ENCODE measurements at places on chromosomes 6 and 20. TPM values are rescaled to one million over a fixed set of nuclear protein-coding genes. Genes with fewer than 3 reads are reported as not detected.

RBBP8NL gene
- not detected for total RNA-seq

ADRM1 gene
- total RNA-seq, result 138 TPM

DNA sequence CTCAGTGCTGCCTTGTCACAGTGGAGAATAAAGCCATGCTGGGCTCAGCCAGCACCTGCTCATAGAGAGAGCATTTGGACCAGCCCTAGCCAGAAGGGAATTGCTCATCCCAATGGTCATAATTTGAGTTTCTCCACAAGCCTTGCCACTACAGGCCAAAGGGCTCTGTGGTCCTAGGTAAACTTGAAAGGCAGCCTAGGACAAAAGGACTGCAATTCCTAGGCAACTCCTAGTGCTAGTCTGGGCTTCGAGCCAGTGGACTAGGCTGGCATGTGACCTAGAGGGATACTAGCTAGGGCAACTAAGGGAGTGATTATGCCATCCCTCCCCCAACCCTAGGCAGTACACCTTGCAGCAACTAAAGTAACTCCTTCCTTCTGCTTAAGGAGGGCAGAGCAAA is 516.2 kb downstream of the BCKDHB start:
- no peak for DNase-seq

- no peak for DNase-seq
Measured at GRCh38 chr20:44296011-44296410, 15.0 kb downstream of the FITM2 start.

DNA sequence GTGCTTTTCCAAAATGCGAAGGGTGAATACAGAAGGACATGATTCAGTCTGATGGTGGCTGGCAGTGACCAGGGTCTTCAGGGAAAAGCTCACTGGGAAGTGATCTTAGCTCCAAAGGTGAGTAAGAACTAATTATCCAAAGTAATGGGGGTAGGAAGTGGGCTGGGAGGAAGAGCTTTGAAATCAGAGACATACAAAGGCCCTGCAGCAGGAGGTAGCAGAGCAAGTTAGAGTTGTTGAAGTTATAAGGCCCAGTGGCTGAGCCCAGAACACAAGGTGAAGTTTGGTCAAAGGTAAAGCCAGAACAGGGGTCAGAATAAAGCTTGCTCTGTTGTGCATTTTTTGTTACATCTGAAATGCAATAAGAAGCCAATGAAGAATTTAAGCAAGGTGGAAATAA is 81.2 kb downstream of the PLCB1 start:
- no peak for DNase-seq

MARCKS gene
- total RNA-seq, result 263 TPM

- no peak for DNase-seq
Measured at GRCh38 chr6:36844232-36845170, 5.3 kb upstream of the CPNE5 start.

RIPOR3 gene
- 29.3 TPM for total RNA-seq

GRCh38 chr20:40787941-40788340 is 98.9 kb upstream of the MAFB start:
- no peak for DNase-seq

BEND6 gene
- total RNA-seq, result 13.4 TPM

DNA sequence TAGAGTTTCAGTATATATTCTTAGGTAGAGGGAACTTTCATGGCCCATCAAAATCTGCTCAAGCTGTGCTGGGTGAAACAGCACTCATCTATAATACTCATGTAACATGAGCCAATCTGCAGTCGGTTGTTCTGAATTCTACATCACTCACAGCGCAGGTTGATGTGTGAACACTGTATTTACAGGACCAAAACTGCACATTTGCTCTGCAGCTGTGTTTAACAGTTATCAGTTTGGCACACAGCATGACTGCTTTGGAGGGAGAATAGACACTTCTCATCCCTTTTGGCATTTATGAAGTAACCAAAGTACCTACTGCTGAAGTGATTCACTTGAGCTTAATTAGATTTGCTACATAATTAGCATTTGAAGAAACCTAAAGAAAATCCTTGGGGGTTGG is 225.1 kb downstream of the BCKDHB start:
- DNase-seq, result no peak

DNA sequence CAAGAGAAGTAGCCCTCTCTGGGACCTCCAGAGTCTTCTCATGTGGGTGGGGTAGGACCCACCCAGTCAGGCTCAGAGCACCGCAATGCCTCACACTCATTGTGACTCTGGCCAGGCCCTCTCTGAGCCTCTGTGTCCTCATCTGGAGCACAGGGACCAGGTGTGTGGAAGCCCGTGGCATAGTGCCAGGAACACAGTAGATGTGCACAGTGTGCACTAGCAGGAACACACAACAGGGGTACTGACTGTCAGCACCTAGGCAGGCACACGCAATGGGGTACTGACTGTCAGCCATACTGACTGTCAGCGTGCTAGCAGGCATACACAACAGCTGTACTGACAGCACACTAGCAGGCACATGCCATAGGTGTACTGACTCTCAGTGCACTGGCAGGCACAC is 2.0 kb upstream of the STMN3 start:
- DNase-seq, result no peak

ENPP5 gene
- total RNA-seq, result 0.43 TPM

PNISR gene
- total RNA-seq, result 44.8 TPM

GRCh38 chr20:39117491-39117890 is 155.3 kb downstream of the DHX35 start:
- DNase-seq, result peak; percentile 10

- peak; percentile 7 for DNase-seq
Measured at GRCh38 chr6:20312606-20313005, 89.1 kb upstream of the E2F3 start.

FUT9 gene
- not detected for total RNA-seq

- no peak for DNase-seq
Measured at GRCh38 chr20:5261763-5262162, 55.0 kb downstream of the PROKR2 start.

PANK2 gene
- total RNA-seq, result 64.8 TPM

DNA sequence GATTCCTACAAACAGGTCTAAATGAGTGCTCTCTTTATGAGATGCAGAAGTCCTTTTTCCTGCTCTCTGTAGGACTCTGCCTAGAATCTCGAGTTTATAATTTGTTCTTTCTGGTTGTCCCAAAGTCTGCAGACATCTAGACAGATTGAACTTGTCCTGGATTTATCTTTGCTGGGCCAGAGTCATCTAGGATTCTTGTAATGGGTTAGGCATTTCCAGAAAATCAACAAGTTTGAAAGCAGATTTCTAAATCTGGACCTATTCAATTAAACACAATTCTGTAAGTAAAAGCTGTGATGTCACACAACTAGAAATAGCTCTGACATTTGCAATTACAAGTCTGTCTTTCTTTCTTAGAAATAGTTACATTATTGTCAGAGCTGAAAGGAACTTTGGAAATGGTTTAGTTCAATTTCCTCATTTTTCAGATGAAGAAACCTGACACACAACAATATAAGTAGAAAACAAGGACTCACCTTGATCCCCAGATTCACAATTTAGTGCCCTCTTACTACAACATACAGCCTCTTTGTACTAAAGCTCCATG is 4.2 kb upstream of the RSPO3 start:
- no peak for DNase-seq

- DNase-seq, result no peak
Measured at GRCh38 chr6:166745801-166746668, 119.0 kb upstream of the RPS6KA2 start.

DNA sequence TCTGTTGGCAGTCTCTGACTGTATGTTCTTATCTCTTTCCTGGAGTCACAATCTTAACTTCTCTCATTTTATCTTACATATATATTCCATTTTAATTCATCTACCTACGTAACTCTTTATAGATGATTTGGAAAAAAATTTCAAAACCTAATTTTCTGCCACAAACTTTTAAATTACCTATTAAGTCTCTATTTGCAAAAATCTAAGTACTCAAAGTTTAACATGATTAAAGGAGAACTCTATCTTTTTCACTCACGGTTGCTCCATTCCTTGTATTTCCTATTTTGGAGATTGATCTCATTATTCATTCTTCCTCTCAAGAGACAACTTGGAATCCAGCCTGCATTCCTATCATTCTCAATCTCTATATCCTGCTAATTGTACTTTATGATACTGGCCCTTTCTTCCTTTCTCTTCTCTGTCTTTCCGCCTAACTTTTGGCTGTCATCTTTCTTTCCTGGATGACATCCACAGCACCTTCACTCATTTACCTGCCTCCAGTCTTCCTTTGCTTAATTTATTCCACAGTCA is 1071.1 kb upstream of the CITED2 start:
- DNase-seq, result peak; percentile 32

DNA sequence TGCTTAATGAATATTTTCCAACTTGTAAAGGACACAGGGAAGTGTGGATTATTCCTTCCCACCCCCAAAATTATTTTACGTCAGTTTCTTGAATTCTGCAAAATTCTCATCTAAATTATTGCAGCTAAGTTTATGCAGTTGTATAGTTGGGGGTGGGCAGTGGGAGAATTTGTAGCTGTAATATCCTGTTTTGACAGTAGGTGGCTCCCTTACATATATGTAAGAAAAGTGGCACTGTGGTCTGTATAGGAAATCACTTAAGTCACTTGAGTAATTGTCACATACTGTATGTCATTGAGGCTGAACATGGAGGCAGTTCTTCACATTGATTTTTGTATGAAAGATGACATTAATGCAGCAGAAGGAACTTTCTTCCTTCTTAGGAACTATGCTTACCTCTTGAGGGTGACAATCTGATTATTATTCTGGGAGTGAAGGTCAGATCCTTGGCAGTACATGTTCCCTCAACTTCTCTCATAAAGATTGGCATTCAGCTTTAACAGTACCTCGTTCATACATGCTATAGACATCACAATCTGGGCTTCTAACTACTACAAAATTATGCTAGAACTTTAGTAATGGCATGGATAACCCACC is 14.6 kb upstream of the CFAP206 start:
- peak; percentile 76 for DNase-seq

DNA sequence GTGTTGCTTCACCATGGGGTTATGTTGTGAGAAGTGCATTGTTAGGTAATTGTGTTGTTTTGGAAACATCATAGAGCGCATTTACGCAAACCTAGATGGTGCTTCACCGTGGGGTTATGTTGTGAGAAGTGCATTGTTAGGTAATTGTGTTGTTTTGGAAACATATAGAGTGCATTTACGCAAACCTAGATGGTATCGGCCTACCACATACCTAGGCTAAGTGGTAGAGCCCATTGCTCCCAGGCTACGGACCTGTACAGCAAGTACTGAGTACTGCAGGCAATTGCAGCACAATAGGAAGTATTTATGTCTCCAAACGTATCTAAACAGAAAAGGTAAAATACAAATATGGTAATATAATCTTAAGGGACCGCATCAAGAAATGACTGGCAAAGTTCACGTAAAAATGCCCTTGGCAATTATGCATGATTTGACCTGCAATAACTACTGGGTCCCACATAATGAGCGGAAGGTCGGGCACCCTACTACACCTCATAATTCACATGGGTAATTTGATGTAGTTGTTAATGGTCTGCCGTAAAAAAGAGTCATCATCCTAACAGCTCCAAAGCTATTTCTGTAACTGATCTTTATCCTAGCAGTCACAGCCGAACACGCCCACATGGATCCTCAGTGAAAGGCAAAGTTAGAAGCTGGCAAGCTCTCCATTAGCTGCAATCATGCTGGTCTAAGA is 76.0 kb downstream of the RSPH3 start:
- peak; percentile 29 for DNase-seq

ADA gene
- 6.4 TPM for total RNA-seq

INSM1 gene
- under 0.01 TPM for total RNA-seq

- DNase-seq, result no peak
Measured at GRCh38 chr6:9161731-9162130, 726.4 kb upstream of the SLC35B3 start.

DNA sequence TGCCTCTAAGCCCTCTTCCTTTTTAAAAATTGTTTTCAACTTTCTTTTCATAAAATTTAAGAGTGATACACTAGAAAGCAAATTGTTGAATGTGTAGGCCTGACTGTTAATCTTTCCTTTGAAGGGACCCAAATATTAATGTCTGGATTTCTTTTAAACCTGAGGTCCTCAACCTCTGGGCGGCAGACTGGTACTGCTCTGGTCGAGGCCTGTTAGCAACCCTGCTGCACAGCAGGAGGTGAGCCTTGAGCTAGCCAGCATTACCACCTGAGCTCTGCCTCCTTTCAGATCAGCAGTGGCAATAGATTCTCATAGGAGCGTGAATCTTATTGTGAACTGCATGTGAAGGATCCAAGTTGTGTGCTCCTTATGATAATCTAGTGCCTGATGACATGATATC is 191.2 kb downstream of the MANEA start:
- no peak for DNase-seq

DNA sequence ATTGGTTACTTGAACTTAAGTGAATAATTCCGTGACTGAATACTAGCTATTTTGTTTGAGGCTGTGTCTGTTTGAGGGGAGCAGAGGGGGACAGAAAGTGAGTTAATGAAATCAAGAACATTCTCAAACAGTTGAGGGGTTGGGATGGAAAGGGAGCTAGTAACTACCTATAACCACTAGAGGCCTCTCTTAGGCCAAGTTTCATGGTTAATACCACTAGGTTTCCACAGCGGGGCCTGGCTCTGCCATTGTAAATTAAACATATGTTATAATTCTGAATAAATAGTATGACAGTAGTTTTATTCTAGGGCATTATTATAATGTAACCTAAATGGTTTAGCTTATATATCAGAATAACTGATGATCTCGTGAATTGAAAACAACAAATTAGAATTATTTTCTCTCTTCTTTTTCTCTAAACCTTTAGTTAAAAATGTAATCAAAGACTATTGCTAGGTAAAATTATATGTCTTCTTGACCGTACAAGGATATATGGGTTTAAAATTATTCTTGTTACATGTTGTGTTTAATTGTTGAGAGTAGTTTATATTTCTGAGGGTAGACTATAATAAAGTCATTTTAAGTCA is 108.1 kb downstream of the BCKDHB start:
- DNase-seq, result peak; percentile 59

- no peak for DNase-seq
Measured at GRCh38 chr6:107841275-107841670, 17.2 kb upstream of the SCML4 start.

DNA sequence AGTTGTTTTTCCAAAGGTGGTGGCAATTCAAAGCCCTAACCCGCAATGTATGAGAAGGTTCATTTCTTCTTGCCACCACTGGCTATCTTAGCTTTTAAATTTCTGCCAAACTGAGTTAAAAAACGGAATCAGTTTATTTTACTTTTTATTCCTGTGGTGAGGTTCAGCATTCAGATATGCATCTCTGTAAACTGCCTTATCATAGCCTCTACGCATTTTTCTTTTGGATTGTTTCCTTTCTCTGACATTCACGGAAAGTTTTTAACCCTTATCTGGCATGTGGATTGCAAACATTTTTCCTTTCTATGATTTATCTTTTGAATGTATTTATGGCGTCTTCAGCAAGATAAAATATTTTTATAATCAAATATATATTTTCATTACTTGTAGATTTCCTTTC is 37.7 kb downstream of the AK9 start:
- DNase-seq, result no peak

TGM3 gene
- not detected for total RNA-seq

OR2B6 gene
- not detected for total RNA-seq

- DNase-seq, result no peak
Measured at GRCh38 chr6:160634706-160635105, 29.4 kb downstream of the LPA start.

DNA sequence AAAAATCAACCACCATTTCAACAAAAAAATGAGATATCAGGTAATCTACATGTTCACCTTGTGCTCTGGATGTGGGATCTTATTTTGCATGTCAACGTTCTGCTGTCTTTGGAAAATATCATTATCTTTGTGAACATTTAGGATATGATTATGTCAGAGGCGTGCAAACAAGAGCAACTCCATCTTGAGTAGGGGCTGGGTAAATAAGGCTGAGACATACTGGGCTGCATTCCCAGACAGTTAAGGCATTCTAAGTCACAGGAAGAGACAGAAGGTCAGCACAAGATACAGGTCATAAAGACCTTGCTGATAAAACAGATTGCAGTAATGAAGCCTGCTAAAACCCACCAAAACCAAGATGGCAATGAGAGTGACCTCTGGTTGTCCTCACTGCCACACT is 28.8 kb upstream of the ZBTB24 start:
- no peak for DNase-seq

All from fibroblast of villous mesenchyme (primary cell).